ENCODE measurements at places on chromosomes 3 and 15.
A peak's percentile ranks its signal among the peaks of the same experiment; 100 is the strongest.

DNA sequence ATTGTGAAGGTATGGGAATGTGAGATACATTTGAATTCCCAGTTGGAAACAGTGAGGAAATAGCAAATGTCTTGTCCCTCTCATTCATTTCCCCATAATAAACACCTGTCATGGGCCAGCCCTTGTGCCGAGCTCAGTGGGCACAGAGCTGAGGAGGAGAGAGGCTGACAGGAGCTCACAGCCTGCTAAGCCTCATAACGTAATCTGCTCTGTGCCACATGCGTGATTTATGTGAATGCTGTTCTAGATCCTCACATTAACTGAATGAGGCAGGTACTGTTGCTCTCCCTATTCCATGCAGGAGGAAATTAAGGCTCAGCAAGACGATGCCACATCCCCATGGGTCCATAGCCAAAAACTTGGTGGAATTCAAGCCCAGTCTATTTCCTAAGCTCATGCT, 35.2 kb upstream of the RHO start:
- DNase-seq = no peak

- no peak for DNase-seq
Measured at GRCh38 chr3:87848003-87848402, 210.8 kb downstream of the CGGBP1 start.

- DNase-seq = no peak
Measured at GRCh38 chr3:168141405-168141998, 45.8 kb upstream of the GOLIM4 start.

- DNase-seq = no peak
Measured at GRCh38 chr3:106365061-106365691, 496.4 kb upstream of the CBLB start.

- no peak for DNase-seq
Measured at GRCh38 chr3:134496471-134497071, 10.7 kb downstream of the CEP63 start.

GRCh38 chr15:79156704-79157375, 66.3 kb upstream of the RASGRF1 start:
- no peak for DNase-seq

DNA sequence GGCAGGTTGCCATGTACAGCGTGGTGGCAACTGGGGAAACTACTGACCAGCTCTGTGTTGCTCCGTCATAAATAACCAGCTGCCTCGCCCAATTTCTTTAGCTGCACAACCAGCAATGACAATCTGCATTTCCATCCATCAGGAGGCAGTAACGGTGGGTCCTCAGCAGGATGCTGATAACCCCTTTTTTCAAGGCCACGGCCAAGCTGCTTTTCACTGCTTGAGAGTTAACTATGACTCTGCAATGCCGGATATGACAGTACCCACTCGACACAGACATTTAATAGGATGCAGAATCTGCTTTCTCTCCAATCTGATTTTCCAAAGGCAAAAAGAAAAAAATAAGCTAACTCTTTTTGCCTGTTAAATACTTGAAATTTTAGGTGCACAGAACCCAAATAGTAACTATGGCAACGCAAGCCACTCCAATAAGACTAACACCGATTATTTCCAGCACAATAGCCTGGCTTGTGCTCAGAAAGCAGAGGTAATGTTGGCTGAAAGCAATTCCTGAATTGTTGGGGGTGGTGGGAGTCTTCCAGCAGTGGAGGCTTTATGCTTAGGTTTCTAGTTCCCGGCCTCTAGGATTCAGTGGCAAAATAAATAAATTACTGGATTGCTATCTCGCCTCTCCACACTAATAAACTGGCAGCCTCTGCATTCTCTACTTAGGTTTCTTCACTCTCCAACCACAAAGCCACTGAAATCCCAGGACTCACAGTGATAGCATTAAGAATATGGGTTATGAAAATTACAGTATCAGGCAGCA, 31.2 kb upstream of the SRGAP3 start:
- DNase-seq = no peak

- no peak for DNase-seq
Measured at GRCh38 chr15:98442379-98442833, 205.9 kb upstream of the IGF1R start.

DNA sequence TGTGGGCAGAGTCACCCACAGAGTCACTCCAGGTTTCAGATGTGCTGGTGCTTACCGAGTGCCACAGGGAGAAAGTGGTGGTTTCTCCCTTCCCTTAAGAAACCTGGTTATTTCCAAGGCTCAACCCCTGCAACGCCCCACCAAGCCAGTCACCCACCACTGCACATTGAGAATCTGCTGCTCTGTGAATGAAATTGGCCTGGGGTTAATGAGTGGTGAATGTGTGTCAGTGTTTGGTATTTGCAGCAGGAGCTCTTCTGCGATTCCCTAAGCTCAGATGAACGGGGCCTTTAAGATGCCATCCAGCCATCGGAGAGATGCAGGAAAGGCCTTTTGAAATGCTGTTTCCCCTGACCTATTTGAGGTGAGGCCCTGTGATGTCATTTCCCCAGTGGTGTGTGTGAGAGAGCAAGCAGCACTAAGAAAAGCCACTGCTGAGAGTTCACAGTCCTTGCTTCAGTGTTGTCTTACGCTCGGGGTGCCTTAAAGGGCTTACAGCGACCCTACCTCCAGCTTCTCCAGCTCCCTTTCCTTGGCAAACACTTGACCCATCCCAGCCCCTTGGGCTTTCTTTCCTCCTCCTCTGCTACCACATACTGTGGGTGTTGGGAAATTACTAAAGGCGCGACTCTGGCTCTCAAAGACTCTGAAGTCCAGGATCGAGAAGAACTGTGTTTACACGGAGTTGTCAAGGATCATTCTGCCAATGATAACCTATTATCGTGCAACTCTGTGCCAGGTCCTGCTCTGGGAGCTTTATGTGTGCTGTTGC, 68.9 kb downstream of the SMAD3 start:
- DNase-seq = peak; percentile 54

- no peak for DNase-seq
Measured at GRCh38 chr3:159819676-159820075, 169.0 kb upstream of the IL12A start.

- DNase-seq = no peak
Measured at GRCh38 chr3:171101982-171102641, 75.6 kb upstream of the SLC2A2 start.

Measured in T-helper 9 cell (primary cell).